ACHN (cell line): ENCODE measurements at places on chromosomes 3 and 15.

GRCh38 chr3:152204218-152204617 is 64.5 kb upstream of the MBNL1 start:
- DNase-seq: peak; percentile 32

DNA sequence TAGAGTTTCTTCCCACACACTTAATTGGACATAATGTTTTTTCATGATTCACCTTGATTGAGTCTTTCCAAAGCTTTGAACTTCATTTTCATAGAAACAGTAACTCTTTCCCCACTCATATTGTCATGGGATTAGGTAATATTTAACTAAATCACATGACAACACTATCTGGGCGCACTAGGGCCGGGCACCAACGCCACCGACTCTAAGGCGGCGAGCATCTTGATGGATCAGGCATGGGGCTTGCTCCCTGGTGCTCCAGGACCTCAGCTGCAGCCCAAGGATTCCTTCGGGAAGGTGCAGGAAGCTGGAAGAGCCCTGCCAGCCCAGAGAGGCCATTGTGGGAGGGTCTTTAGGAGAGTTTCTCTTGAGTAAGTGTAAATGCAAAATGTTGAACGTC is 193.1 kb upstream of the UBE3A start:
- no peak for DNase-seq

GRCh38 chr3:98967758-98968157 is 66.3 kb upstream of the DCBLD2 start:
- DNase-seq: no peak

DNA sequence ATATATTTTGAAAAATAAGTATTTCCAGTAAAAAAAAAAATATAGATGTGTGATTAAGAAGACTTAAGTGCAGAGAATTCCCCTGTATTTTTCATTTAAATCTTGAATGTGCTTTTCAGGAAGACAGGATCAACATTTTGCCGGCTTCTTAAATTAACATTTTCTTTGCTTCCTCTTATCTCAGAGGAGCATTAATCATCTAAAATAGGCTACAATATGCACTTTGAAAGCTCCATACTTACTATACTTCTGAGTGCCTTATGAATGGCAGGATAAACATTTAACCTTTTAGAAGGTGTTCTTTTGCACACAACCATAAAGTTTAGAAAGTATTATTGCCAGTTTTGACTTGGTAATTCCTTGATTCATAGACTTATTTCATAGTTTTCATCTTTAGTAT is 164.3 kb downstream of the ECT2 start:
- no peak for DNase-seq

DNA sequence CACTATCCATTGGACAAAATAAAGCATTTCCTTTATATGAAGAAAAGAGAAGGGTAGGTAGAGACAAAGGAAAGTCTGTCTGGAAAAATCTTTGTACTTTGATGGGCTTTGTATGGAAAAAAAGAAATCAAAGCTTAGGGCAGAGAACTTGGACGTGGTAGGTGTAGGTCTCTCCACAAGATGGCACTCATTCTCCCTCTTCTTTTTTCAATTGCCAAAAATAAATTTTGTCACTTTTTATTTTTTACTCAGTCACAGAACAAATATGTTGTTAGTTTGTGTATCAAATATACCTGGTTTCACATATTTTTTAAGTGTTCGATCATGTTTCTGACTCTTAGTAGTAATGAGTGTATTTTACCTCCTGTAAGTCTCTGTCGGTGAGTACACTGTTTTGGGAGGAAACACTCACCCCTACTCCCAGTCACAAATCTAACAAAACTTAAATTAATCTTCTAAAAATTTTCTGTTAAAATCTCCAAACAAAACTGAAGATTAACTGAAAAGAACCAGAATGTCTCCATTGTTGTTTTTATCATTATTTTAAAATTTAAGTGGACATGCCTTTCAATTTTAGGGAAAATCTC is 415.8 kb upstream of the GOLIM4 start:
- peak; percentile 4 for DNase-seq

GRCh38 chr3:179961071-179961702 is 75.5 kb downstream of the PEX5L start:
- no peak for DNase-seq

- DNase-seq: no peak
Measured at GRCh38 chr15:74470631-74471395, 9.9 kb upstream of the UBL7 start.

DNA sequence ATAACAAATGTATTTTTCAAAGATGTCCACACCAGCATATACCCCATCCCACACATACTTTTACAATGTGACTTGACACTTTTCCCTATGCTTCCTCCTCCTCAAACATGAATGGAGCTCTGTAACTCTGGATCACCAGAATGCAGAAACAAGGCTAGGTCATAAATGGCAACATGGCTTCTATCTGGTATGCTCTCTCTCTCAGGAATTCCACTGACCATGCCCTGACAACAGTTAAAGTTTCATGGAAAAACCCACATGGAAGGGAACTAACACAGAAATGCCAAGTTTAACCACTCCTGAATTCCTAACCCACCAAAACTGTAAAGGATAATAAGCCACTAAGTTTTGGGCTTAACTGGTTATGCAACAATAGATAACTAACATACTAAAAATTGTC is 19.9 kb downstream of the MYO9A start:
- DNase-seq: no peak

DNA sequence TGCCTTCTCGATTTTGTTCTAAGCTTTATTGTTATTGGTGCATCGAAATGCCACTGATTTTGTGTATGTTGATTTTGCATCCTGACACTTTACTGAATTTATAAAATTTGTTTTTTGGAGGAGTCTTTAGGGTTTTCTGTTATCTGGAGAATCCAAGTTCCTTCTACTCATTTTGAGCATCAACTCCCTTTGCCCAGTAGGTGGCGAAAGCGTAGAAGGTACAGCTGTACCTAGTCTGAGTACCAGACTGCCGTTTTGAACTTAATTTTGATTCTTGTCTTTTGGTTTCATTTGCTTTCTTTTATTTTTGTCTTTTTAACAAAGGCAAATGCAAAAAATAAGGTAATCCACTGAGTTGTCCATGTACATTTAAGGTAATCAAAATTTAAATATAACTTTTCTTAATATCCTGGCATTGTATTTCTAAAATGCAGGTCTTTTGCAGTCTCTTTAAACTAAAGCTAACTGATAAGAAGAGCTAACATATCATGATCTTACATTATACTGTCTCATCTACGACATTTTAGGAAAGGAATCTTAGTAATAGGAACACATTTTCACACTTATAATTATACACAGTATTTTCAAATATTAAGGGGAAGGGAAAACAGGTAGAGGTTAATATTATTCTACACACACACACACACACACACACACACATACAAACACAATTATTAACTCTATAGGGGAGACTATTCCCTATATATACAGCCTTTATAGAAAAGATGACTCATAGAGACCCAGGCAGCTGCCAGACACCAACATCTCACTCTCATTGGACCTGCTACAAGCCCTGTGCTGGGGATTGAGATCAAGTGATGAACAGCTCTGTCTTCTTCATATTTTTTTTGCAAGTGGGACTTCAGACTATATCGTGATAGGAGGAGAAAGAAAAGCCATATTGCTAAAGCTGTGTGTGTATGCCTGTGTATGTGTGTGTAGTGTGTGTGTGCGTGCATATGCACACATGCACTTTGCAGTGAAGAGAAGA is 71.8 kb downstream of the SYNPR start:
- DNase-seq: peak; percentile 63

DNA sequence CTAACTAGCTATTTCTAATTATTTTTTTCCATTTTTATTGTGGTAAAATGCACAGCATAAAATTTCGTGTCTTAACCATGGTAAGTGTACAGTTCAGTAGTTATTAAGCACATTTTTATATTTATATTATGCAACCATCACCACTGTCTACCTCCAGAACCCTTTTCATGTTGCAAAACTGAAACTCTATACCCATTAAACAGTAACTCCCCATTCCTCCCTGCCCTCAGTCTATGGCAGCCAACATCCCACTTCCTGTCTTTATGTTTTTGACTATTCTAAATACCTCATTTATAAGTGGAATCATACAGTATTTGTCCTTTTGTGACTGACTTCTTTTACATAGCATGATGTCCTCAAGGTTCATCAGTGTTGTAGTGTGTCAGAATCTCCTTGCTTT is 25.5 kb downstream of the SLC35A5 start:
- no peak for DNase-seq

GRCh38 chr3:77795013-77795412 is 755.1 kb downstream of the ROBO2 start:
- no peak for DNase-seq

DNA sequence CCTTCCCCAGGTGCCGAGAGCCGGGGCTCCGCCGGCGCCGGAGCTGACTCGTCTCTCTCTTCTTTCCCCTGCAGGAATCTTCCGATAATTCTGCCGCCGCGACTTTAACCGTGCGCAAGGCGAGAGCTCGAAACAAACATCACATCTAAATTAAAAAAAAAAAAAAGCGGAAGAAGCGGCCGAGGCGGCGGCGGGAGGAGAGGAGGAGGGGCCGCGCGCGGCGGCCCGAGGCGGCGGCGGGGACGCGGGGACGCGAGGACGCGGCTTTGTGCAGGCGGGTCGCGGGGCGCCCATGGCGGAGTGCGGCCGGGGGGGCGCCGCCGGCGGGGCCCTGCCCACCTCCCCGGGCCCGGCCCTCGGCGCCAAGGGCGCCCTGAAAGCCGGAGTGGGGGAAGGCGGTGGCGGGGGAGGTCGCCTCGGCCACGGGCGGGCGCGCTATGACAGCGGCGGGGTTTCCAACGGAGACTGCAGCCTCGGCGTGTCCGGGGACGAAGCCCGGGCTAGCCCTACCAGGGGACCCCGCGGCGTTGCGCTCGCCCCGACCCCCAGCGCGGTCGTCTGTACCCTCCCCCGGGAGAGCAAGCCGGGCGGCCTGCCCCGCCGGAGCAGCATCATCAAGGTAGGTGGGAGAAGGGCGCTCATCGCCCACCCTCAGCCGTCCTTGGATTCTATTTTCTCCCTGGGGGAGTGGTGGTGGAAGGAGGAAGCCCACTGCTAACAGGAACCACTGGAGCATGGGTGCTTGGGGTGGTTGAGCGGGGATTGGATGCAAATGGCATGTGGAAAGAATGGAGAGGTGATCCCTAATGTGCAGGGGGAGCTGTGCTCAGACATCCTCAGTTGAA is at the start of gene PLCL2:
Gene PLCL2, plus strand, starts transcription at position 208 of the 845 bp plus-strand sequence. Its CDS starts 85 bp downstream, at position 293.
- peak; percentile 52 for DNase-seq

DNA sequence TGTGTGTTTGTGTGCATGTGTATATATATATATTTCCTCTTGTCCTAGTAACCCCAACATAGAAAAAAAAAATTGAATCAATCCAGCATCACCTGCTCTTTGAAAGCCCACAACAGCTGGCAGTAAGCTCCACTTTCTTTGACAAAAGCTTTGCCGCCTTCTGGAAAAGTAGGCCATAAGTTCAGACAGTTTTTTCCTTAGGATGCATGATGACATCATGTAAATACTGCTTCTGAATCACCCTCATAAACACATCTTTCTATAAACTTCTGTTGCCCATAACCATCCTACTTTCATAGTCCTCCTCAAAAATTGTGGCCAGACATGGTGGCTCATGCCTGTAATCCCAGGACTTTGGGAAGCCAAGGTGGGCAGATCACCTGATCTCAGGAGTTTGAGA is 67.4 kb downstream of the CSNK1G1 start:
- DNase-seq: no peak

DNA sequence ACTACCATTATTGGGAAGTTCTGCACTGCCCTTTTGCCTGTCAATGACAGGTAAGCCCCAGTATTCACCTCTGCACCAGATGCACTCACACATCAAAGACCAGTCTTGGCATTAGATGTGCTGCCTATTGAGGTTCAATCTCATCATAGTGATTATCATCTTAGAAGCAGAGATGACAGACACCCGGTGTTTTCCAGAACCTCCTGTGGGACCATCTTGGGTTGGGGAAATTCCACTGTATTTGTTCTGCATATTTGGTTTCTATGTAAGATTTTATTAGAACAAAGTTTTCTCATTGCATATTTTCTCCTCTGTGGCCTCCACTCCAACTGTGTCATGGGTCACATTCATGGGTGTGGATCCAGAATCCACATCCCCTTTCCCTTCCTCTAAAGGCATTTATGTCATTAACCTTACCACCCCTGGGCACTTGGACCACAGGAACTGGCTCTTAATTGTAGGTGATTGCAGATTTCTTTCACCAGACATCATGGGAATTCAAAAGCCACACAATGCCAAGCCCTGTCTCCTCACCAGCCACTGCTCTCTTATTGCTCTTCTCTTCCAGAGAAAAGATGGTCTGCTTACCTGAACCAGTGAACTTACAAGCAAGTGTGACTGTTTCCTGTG is 31.2 kb downstream of the PLA1A start:
- no peak for DNase-seq

DNA sequence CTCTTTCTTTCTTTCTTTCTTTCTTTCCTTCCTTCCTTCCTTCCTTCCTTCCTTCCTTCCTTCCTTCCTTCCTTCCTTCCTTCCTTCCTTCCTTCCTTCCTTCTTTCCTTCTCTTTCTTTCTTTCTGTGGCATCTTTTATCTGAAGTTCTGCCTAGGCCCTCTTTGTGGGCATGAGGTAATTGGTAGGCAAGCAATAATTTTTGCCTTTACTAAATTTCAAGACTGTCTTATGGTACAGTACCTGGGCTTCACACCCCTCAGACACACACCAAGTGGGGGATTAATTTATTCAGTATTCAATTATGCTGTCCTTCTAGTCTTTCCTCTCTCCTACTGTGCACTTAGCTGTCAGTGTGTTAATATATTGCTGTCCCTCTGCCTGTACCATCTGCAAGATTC is 155.5 kb downstream of the OXSM start:
- no peak for DNase-seq

DNA sequence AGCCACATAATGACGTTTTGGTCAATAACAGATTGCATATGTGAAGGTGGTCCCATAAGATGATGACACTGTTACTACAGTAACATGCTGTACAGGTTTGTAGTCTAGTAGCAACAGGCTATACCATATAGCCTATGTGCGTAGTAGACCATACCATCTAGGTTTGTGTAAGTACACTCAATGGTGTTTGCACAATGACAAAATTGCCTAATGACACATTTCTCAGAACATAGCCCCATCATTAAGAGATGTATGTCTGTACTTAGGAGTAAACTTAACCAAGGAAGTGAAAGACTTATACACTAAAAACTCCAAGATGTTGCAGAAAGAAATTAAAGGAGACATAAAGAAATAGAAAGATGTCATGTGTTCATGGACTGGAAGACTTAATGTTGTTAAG is 66.2 kb downstream of the RPLP1 start:
- no peak for DNase-seq

DNA sequence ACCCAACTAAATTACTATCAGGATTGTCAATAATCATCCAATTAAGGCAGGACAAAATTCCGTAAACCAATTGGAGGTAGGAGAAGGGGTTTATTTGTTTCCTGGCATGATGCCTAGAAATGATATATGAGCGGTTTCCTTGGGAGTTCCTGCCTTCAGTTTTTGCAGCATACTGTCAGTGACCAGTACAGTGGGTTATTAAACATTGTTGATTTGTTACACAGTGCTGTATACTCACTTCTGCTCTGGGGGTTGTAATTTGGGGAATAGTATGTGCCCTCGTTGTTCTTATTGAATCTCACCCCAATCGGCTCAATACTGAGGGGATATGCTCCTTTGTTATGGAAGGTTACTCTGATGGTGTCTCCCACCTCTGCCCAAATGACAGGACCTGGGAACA is 22.2 kb downstream of the CP start:
- no peak for DNase-seq

GRCh38 chr3:108218811-108219210 is 3.4 kb downstream of the IFT57 start:
- no peak for DNase-seq
